ENCODE measurements at places on chromosomes 6 and 20.

- DNase-seq: peak; percentile 59
These were observed 91.1 kb upstream of the HIVEP1 start for GRCh38 chr6:11921017-11921438.

- DNase-seq: no peak
These were observed 77.8 kb downstream of the OR2B2 start for GRCh38 chr6:27834384-27834783.

GRCh38 chr6:112288475-112288874 lies 34.1 kb upstream of the LAMA4 start:
- DNase-seq: no peak

GRCh38 chr20:17992847-17993513 lies 24.2 kb downstream of the MGME1 start:
- DNase-seq: no peak

- DNase-seq: no peak
These were observed 12.5 kb downstream of the SESN1 start for GRCh38 chr6:109082188-109082577.

DNA sequence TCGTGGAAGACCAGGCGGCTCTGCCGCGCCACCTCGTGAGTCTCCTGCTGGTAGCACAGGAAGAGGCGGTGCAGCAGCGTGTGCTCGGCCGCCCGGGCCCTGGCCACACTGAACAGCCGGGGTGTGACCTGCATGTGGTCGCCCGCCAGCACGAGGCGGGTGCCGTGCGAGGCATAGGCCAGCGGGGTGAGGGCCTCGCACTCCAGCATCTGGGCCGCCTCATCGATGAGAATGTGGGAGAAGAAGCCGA lies 7.0 kb downstream of the HELZ2 start:
- no peak for DNase-seq

GRCh38 chr6:16184129-16184528 lies 54.3 kb upstream of the GMPR start:
- DNase-seq: no peak

- no peak for DNase-seq
These were observed 354.4 kb downstream of the NKAIN2 start for GRCh38 chr6:124158024-124158423.

DNA sequence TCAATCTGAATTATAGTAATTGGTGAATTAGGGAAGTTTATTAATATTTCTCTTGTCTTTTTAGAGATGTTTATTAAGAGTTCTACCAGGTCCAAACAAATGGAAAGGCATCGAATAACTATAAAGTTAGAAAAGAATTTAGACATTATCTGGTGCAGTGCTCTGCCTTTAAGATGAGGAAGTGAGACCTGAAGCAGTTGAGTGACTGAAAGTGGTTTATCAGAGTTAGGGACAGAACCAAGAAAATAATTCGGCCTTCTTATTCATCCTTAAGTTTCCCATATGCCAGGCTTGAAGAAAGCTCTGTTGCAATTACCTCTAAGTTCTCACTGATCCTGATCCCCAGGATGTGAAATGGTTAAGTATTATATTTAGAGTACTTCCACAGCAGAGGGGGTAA lies 94.2 kb upstream of the FLRT3 start:
- no peak for DNase-seq

GRCh38 chr6:116287689-116288282 lies 8.1 kb upstream of the TSPYL1 start:
- DNase-seq: no peak

GRCh38 chr6:118511930-118512715 lies 36.0 kb upstream of the PLN start:
- no peak for DNase-seq

GRCh38 chr20:9236458-9236857 lies 167.6 kb downstream of the PLCB4 start:
- DNase-seq: no peak

GRCh38 chr6:2433711-2434110 lies 188.3 kb upstream of the GMDS start:
- DNase-seq: no peak

DNA sequence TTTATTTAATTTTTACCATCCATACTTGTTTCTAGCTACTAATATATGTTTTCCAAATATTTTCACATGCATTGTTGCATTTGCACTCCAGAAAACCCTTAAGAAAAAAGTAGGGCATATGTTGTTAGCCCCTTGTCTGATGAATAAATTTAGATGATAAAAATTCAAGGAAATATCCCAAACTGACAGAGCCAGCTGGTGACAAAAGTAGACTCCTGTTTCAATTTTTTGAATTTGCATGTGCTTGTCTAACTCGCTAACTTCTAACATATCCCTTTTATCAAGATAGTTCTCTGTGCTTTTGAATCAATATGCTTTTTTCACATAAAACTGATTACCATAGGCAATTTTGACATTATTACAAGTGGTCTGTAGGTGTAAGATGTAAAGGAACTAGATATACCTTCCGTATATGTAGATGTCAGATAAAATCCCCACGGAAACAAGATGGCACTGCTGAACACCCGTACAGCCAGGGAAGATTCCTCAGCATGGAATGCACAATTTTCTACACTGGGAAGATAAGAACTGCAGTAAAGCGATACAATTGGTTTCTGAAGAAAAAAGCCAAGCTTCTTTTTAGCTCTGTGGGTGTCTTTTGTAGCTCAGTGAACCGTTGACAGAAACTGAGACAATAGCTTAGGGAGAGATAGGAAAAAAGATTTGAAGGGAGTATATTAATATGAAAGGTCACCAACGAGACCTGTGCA lies 437.6 kb upstream of the RNF217 start:
- DNase-seq: no peak

- DNase-seq: no peak
These were observed 147.0 kb downstream of the CDH26 start for GRCh38 chr20:60104993-60105803.

DNA sequence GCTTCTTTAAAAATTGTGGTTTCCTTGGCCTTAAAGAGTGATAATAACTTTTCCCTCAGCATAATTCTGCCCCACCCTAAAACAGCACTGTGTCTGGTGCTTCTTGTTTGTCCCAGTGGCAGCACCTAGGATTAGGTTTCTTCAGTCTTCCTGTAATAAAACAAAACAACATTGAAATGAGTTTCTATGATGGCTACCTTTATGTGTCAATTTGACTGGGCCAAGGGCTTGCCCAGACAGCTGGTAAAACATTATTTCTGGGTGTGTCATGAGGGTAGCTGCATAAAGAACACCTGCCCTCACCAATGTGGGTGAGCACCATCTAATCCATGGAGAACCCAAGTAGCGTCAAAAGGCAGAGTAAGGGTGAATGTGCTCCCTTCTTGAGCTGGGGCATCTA lies 117.8 kb downstream of the QRSL1 start:
- no peak for DNase-seq

- DNase-seq: no peak
These were observed 548.2 kb downstream of the KIF16B start for GRCh38 chr20:16025084-16025483.

GRCh38 chr6:34519971-34520644 lies 36.0 kb downstream of the SPDEF start:
- no peak for DNase-seq

DNA sequence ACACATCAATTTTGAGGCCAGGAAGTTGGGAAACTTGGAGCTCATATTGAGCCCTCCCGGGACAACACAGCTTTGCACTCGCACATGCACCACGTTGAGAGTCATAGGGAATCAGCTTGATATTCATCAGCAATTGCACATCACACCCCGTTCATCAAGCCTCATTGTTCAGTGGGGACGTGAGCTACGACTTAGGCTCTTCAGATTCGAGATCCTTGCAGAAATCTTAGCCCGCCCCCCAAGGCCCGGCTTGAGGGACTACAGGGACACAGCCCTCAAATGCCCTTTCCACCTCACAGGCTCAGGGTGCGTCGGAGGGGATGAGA lies 93.0 kb upstream of the MAFB start:
- no peak for DNase-seq

GRCh38 chr6:150191809-150192208 lies 49.0 kb downstream of the PPP1R14C start:
- DNase-seq: no peak

- DNase-seq: no peak
These were observed 85.6 kb downstream of the PFDN4 start for GRCh38 chr20:54293526-54293925.

GRCh38 chr6:74152096-74152675 lies 456.2 kb downstream of the CD109 start:
- DNase-seq: no peak

- DNase-seq: no peak
These were observed 979.8 kb upstream of the MANEA start for GRCh38 chr6:94597487-94597886.

DNA sequence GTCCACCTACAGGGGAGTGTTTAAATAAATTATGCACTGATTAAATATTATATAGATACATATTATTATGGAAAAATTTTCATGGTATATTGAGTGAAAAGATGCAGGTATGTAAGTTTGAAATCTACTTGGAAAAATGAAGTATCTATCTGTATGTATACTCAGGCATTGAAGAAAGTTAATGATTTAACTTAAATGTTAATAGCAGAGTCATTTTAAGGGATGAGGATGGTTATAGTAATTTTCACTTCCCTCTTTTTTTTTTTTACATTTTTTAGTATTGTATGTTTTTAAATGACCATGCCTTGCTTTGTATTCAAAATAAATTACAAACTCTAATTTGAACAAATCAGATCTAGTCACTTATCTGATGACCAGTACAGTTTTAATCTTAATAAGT lies 43.2 kb upstream of the NOTCH4 start:
- DNase-seq: no peak

GRCh38 chr6:22726966-22727365 lies 157.6 kb downstream of the HDGFL1 start:
- DNase-seq: no peak

- DNase-seq: no peak
These were observed 7.0 kb downstream of the RALGAPB start for GRCh38 chr20:38479596-38479995.

DNA sequence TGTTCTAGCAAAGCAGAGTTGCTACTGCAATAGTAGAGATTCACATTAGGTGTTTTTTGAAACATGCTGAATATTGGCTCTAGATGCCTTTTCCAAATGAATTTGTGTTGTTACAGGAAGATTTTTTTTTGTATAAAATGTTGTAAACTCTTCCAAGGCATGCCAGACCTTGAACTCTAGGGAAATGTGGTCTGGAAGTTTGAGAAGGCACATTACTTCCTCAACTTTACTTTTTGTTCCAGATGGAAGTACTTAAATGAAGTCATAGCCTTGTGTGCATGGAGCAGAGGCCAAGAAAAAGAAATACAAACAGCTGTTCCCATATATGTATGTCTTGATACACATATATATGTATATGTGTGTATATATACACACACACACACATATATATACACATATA lies 585.7 kb upstream of the MARCKS start:
- DNase-seq: peak; percentile 17

- no peak for DNase-seq
These were observed 36.7 kb downstream of the JAG1 start for GRCh38 chr20:10637031-10637559.

DNA sequence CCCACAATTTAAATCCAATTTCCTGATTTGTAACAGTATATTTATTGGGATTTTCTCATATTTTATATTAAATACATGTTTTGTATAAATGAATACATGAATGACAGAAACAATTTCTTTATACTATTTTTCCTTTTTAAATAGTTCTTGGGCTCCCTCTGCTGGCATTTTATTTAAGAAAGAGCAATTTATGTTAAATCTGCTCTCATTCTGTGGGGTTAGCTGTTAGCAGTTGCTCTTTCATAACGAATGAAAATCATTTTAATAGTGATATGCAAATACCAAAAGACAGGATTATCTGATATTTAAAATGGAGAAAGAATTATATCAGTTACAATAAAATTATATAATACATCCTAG lies 118.3 kb downstream of the RALGAPA2 start:
- no peak for DNase-seq

DNA sequence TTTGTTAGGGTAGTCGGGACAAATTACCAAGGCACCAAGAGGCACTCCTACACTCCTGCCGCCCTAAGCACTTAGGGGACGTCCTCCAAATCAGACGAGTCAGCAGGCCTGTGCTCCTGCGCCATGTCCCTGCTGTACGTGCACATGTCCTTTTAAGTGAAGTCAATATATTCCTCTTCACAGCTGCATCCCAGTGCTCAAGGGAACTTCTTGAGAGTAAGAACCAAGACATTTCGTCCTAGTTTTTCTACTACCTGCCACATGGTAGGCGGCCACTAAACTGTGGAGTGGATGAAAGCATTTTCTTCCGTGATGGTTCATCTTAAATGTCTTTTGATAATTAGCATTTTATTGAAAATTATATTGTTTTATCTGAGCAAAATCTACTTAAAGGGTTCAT lies 100.7 kb downstream of the RPP40 start:
- no peak for DNase-seq

GRCh38 chr6:134550604-134551003 lies 232.7 kb upstream of the SGK1 start:
- DNase-seq: peak; percentile 41

DNA sequence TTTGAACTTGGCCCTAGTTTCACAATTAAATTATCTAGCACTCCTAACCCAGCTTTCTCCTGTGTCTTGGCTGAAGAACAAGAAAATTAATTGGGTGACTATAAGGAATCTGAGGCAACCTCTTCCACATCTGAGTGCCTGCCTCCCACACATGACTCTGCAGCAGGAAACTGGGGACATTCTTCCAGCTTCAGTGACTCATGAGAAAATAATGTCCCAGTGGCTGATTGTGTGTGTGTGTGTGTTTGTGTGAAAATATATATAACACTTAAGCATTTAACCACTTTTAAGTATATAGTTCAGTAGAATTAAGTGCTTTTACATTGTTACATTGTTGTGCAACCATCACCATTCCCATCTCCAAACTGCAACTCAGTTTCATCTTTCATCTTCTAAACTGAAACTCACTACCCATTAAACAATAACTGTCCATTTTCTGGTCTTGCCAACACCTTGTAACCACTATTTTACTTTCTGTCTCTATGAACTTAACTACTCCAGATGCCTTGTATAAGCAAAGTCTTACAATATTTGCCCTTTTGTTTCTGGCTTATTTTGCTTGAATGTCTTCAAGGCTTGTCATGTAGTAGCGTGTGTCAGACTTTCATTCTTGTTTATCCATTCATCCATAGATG lies 8.7 kb downstream of the TRIM38 start:
- DNase-seq: peak; percentile 80

- no peak for DNase-seq
These were observed 103.4 kb upstream of the PDE10A start for GRCh38 chr6:165766457-165766856.

DNA sequence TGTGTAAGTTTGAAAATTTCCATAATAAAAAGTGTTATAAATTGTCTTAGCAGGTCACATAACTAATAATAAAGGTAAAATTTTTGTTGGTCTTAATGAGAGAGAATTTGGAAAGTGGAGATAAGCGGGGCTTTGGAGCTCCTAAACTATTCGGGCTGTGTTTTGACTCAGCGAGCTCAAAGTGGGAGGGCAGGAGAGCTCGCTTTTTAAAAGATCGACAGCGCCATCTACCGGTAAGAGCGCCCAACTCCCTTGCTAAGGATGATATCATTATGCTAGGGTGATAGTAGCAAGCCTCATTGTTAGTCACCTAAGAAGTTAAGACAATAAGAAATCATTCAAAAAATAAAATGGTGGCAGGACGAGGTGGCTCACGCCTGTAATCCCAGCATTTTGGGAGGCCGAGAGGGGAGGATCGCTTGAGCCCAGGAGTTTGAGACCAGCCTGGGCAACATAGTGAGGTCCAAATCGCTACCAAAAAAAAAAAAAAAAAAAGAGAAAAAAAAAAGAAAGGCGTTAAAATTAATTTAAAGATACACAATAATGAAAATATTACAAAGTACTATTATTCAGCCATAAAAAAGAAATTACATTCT lies 24.8 kb downstream of the C6orf15 start:
- DNase-seq: peak; percentile 74
